Activated CD4-positive, alpha-beta T cell treated with anti-CD3 and anti-CD28 coated beads, Interleukin-2, amount 50 U/mL, for 16 hours (primary cell): ENCODE measurements at places on chromosomes 11 and 22.

GRCh38 chr11:68032997-68033707 is 2.7 kb downstream of the NDUFS8 start:
- DNase-seq, result no peak

DNA sequence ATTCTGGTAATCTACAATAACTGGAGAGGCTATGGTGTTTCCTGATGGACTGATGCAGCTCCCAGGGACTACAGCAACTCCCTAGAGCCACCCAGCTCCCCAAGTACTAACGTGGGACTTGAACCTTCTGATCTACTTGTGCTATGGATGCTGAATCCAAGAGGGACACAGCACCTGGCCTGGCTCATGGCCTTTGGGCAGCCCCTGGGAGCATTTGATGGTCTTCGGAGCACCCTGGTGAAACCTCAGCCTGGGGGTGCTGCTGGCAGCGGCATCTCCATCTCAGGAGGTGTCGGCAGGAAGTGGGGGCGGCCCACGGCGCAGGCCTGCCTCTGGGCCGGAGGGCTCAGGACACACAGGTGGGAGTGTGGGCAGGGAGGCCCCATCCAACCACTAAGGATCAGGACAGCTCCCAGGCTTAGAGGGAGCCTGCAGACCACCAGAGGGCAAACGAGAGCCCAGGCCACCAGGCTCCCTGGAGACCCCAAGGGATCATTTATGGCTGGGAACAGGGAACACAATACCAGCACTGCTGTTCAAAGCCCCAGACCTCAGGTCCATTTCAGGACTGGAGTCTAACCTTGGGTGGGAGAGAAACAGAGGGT is 8.7 kb downstream of the EHD1 start:
- DNase-seq, result peak; percentile 17

DNA sequence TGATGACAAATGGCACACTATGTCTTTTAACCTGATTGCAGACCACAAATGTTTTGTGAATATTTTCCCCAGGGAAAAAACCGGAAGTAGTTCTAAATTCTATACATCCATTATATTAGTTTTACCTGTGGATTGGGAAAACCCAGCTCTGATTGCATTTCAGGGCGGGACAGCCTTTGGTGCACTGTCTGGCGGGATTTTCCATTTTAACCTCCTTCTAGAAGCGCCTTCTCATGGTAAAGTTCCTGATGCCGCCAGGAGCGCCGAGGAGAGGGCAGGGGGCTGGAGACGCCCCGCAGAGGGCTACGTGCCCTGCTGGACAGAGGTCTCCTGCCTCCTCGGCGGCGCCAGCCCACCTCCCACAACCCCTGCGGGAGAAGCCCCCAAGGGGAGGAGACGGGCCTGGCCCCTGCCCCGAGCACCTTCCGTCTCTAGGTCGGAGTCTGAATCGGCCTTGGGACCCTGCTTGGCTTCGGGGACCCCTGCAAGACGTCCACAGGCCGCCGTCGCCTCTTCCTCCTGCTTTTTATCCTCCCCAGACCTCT is 1.2 kb upstream of the P2RX6 start:
- no peak for DNase-seq

- DNase-seq, result peak; percentile 22
Measured at GRCh38 chr11:20388096-20389055, 860 bp downstream of the PRMT3 start.

- peak; percentile 25 for DNase-seq
Measured at GRCh38 chr11:68213135-68213515, at the start of gene KMT5B. TSS of gene KMT5B (minus strand) at chr11:68213296. CDS start at chr11:68190076, 23,220 bp downstream.

- no peak for DNase-seq
Measured at GRCh38 chr11:13629779-13630178, 38.7 kb upstream of the FAR1 start.

GRCh38 chr22:26529345-26529744 is 17.1 kb upstream of the TFIP11 start:
- no peak for DNase-seq

DNA sequence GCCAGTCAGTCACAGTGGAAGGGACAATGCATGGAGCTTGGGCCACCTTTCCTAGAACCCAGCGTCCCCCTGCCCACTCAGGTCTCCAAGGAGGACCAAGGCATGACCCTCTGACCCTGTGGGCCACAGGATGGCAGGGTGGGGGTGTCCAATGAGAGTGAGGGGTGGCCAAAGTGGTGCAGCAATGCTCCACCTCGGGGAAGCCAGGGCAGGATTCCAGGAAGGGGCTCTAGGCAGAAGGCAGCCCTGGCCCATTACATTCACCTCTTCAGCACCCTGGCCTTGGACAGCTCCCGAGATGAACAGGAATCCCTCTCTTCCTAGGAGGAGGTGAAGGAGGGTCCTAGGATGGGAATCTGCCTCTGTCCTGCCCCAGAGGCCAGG is 597.5 kb downstream of the BRD1 start:
- DNase-seq, result no peak

- DNase-seq, result no peak
Measured at GRCh38 chr22:45503050-45503815, 550 bp downstream of the FBLN1 start.

GRCh38 chr22:41512421-41513194 is 31.7 kb downstream of the POLR3H start:
- DNase-seq, result no peak

- DNase-seq, result no peak
Measured at GRCh38 chr11:62013537-62014476, 46.4 kb upstream of the FTH1 start.

DNA sequence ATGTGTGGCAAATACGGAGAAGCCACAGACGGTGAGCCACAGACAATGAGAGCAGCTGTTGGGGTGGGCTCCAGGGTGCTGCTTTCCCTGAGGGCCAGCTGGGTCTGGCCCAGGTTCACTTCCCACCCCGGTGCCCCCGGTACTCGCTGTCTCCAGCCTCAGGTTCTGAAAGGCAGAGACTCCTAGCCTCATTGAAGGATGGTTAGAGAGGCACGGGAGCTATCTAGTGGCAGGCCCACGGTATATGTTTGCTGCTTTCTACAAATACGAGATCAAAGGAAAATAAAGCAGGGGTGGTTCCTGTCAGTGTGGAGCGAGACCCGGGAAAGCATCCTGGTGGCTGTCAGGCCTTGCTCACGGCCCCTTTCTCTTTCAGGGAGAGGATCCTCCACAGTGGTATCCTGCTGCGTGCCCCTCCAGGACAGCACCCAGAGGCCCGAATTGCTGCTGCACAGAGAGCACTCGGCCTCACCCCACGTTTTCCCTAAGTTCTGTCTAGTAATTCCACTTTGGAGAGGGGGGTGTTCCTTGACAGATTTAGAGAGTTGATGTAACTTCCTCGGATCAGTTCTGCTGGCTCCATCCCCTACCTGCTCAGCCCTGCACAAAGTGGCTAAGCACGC is 3.0 kb downstream of the TMEM80 start:
- no peak for DNase-seq

DNA sequence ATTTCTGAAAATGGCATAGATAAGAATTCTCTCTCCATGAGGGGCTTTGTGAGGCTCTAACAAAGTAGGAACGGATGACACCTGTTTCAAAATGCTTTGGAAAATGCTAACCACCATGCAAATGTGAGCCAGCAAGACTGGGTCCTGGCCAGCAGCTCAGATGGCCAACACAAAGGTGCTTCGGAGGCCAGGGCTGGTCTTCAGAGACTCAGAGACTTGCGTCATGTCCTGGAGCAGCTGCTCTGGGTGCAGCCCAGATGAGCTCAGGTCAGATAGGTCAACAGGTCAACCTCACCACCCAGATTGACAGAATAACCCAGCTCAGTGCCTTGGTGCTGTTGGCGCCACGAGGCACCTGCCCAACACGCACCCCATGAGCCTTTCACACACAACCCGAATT is 12.0 kb upstream of the TMEM121B start:
- no peak for DNase-seq
